Right cardiac atrium (tissue), 5 donors: ENCODE measurements at places on chromosomes 2 and 18. TPM values are rescaled to one million over a fixed set of nuclear protein-coding genes. Genes with fewer than 3 reads are reported as not detected.
A peak's percentile ranks its signal among the peaks of the same experiment; 100 is the strongest.

Gene DSG4
- total RNA-seq, result not detected

- no peak for DNase-seq
Measured at GRCh38 chr2:11898576-11898975, 152.1 kb downstream of the LPIN1 start.

Gene IL1F10
- not detected for total RNA-seq

Gene GPR39
- not detected for total RNA-seq

DNA sequence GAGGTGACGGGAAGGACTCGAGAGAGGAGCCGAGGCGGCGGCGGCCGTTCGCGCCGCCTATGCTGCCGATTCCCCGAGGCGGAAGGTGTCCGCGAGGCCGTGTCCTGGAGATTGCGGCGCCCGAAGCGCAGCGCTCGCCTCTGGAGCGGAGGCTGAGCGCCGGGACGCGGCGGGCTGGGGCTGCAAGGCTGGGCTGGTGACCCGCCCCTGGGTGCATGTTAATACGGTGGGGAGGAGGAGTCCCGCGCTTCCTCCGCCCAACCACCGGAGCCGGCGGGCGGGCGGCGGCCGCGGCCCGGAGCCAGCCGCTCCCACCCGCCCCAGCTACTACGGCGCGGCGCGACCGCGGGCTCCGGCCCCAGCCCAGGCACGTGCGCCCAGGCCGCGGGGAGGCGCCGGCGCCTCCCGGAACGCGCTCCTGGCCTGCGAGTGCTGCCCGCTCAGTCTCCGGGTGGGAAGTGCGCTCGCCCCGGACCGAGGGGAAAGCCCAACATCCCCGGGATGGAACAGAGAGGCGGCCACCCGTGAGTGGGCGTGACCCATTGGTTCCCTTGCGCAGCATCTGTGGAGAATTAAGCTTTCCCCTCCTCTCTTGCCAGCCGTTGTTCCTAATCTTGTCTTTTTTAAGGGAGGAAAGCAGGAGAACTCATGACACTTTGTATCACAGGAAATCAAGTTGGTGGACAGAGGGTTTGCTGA, at the start of gene DLGAP1:
Gene DLGAP1, minus strand, starts transcription at position 195 of the 699 bp plus-strand sequence.
- peak; percentile 46 for DNase-seq

DNA sequence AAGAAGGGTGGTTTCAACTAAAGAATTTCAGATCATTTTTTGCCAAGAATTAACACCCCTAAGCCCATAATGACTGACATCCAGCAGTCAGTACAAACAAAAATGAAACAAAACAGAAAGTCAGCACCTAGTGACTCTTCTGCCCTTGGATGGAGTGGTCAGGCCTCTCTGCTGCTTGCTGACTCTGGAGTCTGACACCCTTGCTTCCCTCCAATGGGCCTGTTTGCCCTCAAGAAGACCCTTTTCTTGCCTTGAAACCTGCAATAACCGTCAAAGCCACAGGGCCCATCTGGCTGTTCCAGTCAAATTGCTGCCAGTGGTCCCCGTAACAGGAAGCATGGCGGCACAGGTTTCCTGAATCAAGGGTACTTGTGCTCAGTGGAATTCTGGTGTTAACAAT, 27.2 kb upstream of the CYTIP start:
- DNase-seq, result no peak

DNA sequence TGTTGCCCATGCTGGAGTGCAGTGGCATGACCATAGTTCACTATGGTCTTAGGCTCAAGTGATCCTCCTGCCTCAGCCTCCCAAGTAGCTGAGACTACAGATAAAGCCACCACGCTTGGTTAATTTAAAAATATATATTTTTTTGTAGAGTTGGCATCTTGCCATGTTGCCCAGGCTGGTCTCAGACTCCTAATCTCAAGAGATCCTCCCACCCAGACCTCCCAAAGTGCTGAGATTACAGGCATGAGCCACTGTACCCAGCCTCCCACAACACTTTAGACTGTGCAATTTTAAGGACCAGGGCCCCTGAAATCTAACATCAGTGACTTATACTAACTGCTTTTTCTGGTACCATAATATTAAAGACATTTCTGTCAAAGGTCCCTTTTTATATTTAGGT, 5.2 kb downstream of the TXNDC2 start:
- no peak for DNase-seq

Gene OR6B2
- not detected for total RNA-seq

DNA sequence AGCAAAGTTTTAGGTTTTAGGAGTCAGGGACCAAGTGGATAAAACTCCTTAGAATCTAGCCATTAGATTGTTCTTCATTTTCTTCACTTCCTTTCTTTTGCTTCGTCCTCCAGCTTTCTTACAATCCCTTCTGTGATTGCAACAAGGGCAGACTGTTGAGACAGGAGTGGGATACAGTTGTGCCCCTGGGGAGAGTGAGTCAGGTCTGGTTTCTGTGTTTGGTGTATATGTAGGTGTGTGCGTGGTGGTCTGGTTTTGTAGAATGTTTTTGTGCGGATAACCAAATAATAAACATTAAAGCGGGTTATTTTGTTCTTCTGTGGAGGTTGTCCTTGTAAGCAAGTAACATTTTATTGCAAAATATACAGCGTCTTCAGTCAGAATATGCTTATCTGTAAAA, 7.3 kb downstream of the INSIG2 start:
- no peak for DNase-seq

DNA sequence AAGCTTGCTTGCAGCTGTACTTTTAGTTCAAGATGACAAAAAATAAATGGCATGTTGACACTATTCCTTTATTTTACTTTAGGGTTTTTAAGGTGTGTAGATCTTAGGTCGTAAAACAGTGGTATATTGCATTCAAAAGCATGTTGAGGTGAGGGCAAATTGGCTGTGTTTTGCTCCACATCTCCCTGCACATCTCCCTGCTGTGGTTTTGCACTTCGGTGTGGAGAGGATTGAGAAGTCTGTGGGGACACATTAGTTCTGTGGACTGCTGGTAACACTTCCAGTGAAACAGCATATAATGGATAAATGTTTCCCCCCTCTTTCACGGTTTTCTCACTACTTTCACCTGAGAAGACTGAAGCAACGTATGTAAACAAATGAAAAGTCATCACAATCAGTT, 25.1 kb downstream of the C2orf74 start:
- DNase-seq, result no peak

Gene ARL4C
- 2.3 TPM for total RNA-seq

- DNase-seq, result no peak
Measured at GRCh38 chr2:32262105-32262504, 2.6 kb downstream of the NLRC4 start.

Gene MOCOS
- 0.64 TPM for total RNA-seq

- no peak for DNase-seq
Measured at GRCh38 chr2:236341721-236342120, 77.5 kb upstream of the ASB18 start.

GRCh38 chr2:106277426-106277825, 83.3 kb upstream of the UXS1 start:
- no peak for DNase-seq

DNA sequence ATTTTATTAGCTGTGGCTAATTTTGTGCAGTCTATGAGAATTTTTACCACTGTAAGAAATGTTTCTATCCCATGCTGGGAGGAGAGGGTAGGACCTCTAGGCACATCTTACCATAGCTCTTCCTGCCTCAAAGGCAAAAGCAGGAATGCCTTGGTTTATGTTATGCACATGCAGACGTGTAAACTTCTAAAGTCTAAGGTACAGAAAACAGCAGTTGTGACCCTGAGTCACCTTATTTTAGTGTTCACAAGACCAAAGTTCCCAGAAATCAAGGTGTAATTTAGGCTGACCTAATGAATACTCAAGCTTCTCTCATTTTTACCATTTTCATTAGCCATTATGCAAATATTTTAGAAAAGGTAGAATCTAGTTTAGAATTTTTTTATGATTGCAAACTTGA, 15.4 kb upstream of the WIPF1 start:
- no peak for DNase-seq
